ENCODE measurements at places on chromosomes 2 and 18.

DNA sequence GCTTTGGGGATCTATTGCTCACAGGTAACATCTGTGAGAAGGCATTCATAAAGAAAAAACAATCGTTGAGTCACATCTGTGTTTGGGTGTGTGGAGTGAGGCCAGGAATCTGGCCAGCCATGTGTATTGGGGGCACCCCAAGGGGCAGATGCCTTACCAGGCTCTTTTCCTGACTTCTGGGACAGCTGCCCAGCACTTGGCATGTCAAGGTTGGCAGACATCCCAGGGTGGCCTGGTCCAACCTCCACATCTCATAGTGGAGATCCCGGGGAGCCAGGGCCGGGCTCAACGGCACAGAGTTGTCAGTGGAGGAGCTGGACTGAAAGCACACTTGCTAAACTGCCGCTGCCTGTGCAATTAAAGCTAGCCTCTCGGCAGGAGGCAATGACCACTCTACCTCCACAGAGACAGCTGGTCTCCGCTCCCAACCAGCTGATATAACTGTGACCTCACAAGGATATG, 75.3 kb upstream of the MGAT4A start:
- DNase-seq, result peak; percentile 84

- DNase-seq, result no peak
Observed at GRCh38 chr2:212843409-212844199, 305.0 kb upstream of the ERBB4 start.

DNA sequence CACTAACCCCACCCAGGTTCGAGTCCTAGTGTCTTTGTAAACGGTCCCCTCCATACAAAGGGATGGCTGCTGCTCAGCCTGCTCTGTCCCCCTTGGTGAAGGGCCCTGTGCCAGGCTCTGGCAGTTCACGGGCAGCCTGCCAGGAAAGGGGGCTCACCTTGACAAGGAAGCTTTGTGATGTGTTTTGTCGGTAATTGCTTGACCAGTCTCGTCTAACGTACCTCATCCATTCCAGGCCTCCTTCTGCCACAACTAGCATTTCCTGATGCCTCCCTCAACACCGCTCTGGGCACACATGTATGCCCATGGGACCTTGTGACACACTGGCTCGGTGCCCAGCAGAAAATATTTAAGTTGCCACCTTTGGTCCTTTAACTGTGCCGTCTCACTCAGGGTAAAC, 171.9 kb downstream of the KLHL29 start:
- DNase-seq, result peak; percentile 12

DNA sequence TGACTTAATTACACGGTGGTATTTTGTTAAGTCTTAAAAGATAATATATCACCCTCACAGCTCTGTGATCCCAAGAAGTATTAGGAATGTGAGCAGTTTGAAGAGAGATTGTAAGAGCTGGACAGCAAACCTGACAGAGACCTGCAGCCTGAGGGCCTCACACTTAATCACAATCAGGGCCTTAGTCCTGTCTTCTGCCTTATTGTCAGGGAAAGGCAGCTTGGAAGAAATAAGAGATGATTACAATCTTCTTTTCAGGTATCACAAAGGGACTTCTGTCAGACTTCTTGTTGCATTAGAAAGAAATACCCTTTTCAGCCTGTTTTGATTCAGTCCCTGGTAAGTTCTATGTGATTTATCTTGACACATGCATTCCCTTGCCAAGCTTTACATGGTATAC, 1433.8 kb upstream of the SLC39A10 start:
- peak; percentile 10 for DNase-seq

GRCh38 chr2:99480390-99480789, 9.4 kb downstream of the REV1 start:
- no peak for DNase-seq

DNA sequence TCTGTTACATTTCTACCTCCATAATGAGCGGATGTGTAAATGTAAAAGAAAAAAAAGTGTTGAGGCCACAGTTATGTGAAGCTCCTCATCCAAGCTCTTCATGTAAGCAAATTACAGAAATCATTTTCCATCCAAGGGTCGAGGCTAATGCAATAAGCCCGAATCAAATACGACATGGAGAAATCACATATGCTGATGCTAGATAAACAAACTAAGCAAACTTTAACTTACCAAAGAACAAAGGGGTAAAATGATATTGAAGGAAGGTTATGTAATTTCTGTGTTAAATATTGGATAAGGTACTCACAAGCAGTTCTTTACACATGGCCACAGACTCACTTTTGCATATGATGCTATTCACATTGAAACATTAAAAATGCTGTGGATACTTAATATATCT, 310.2 kb upstream of the ID2 start:
- peak; percentile 31 for DNase-seq

- no peak for DNase-seq
Observed at GRCh38 chr2:217842017-217842416, 160.8 kb downstream of the TNS1 start.

- no peak for DNase-seq
Observed at GRCh38 chr18:35490894-35491699, 6.7 kb downstream of the INO80C start.

DNA sequence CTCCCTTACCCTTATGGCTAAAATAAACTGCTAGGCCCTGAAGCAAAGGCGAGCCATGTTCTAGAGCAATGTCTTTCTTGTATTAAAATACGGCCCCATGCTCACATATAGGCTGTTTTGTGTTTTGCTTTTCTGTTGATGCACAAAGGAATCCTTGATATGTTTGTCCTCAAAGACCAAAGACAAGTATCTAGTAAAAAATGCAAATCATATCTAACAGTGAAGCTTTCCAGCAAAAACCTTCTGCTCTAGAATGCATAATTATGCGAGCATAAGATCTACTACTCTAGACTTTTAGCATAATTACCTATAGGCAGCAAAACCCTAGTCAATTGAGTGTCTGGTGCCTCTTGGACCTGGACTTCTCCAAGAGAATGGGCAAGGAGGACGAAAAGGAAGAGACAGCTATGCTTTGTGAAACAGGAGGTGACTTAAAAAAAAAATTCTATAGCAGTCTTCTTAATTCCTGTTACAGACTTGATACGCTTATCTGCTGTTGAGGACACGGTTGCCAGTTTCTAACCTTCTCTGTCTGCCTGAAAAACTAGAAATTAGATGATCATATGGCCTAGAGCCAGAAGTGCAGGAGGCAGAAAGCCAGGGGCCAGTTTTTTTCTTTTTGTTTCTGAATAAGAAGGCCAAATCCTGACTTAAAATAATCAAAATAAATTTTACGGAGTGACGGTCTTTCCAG, 1.5 kb upstream of the AMMECR1L start:
- no peak for DNase-seq

- no peak for DNase-seq
Observed at GRCh38 chr2:86201671-86202335, 2.5 kb downstream of the MRPL35 start.

- no peak for DNase-seq
Observed at GRCh38 chr2:115075800-115076199, 633.4 kb downstream of the DPP10 start.

- DNase-seq, result no peak
Observed at GRCh38 chr2:55856936-55857335, 66.6 kb downstream of the EFEMP1 start.

- DNase-seq, result no peak
Observed at GRCh38 chr2:11056614-11057013, 98.7 kb upstream of the SLC66A3 start.

- DNase-seq, result peak; percentile 52
Observed at GRCh38 chr2:3575534-3576262, 638 bp downstream of the RPS7 start.

DNA sequence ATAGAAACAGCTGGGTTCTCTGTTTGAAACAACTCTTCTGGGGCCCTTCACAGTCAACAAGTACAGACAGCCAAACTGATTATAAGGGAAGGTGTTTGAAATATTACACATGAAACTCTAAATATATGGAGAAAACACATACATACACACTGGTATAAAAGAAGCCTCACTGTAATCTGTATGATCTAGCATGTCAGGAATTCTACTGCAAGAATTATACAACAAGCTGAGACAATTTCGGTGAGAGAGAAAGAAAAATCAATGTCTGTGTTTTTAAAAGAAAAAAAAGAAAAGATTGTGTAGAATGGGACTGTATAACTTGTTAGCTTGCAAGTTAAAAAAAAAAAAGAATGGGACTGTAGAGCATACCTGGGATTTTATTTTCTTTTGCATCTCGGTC, 26.3 kb downstream of the IRS1 start:
- DNase-seq, result no peak

- no peak for DNase-seq
Observed at GRCh38 chr18:79616651-79617510, 62.7 kb upstream of the CTDP1 start.

DNA sequence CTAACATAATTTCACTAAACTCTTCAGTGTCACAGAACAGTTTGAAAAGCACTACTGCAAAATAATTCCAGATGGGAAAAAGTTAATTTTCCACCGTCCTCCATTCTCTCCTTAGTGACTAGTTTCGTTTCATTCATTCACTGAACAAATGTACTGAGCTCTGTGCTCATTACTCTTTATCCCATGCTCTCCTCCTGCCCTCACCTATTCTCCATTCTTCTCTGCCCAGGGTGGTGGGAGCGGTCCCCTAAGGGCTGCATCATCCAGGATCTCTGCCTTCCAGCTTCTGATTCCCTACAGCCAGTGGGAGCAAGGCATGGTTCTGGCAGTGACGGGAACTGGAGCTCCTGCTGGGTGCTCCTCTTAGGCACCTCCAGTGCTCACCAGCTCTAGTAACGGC, 133.9 kb upstream of the TLK1 start:
- no peak for DNase-seq

GRCh38 chr2:190499273-190499672, 35.2 kb downstream of the NEMP2 start:
- no peak for DNase-seq

GRCh38 chr2:100518801-100519200, 44.0 kb upstream of the PDCL3 start:
- DNase-seq, result no peak

GRCh38 chr2:18379870-18380269, 180.6 kb downstream of the RDH14 start:
- DNase-seq, result peak; percentile 6

DNA sequence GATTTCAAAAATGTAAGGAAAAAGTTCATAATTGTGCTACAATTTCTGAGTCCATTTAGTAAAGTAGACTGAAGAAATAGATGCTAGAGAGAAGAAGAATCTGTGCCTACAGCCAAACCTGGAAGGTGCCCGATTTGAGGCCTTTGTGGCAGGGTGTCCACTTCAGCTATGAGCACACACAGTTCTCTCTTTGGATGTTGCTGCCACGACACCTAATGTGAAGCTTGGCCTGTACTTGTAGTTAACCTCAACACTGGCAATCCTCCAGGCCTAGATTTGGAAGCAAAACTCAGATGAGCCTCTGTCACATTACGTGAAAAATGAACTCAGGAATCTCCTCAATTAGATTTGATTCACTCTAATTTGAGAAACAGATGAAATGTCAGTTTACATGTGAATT, 90.1 kb upstream of the LRP1B start:
- no peak for DNase-seq

- no peak for DNase-seq
Observed at GRCh38 chr2:168855601-168856000, 34.6 kb downstream of the SPC25 start.

DNA sequence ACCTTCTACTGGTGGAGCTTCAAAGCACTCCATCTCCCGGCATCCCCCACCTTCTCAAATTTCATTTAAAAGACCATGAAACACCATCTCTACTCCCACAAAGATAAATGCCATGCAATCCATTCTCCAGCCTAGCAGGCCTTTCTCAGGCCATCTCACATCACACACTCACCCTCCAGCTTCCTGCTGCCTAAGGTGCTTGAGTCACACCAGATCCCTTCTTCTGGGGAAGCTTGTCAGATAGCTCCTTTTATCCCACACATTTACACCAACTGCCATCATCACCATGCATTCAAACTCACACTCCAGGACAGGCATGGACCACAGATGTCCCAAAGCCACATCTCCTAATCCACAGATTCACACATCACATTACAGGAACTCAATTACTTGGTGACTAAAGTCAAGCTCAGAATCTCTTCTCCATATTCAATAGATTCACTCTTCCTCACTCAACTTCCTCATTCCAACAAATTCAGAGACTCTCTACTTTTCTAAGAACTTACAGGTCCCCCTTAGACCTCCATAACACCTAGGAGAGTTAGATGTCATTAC, 292.5 kb downstream of the TNS1 start:
- DNase-seq, result no peak

DNA sequence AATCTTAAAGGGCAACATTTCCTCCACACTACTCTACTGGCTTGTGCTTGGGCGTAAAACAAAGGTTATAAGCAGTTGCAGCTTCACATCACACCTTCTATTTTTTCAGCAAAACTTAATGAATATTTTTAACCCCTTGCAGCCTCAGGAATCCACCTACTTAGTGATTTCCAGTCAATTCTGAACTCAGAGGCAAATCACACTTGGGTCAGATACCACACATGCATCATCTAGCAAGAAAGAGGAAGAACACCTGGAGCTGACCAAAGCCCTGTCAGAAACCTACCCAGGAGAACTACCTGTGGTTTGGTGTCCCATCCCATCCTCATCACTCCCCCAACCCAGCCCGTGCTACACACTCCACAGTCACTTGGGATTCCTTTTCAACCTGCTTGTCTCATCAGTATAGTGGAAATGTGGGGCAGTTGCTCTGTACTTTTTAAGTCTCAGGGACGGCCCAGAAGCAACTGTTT, 25.5 kb downstream of the PIAS2 start:
- DNase-seq, result no peak

GRCh38 chr2:112164876-112165275, 26.7 kb downstream of the FBLN7 start:
- DNase-seq, result no peak

All from NCI-H146 (cell line).